Activated T-cell treated with anti-CD3 and anti-CD28 coated beads, Interleukin-2, amount 50 U/mL, for 72 hours (primary cell): ENCODE measurements at places on chromosomes 1 and 21.

DNA sequence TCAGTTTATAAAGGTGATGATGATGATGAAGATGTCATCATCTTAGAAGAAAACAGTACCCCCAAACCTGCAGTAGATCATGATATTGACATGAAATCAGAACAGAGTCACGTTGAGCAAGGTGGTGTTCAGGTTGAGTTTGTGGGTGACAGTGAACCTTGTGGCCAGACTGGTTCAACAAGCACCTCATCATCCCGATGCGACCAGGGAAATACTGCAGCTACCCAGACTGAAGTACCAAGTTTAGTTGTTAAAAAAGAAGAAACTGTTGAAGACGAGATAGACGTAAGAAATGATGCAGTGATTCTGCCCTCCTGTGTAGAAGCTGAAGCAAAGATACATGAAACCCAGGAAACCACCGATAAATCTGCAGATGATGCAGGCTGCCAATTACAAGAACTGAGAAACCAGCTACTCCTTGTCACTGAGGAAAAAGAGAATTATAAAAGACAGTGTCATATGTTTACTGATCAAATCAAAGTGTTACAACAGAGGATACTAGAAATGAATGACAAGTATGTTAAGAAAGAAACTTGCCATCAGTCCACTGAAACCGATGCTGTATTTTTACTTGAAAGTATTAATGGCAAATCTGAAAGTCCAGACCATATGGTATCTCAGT is 16.0 kb upstream of the CHAF1B start:
- peak overlapping the region; percentile 55 for H3K27ac ChIP-seq
- no peaks in the 10 kb centered on the region for H3K4me1 ChIP-seq

GRCh38 chr1:14724678-14725077 is 126.2 kb downstream of the KAZN start:
- DNase-seq, result no peak
- H3K4me1 ChIP-seq, result no peaks in the 10 kb centered on the region
- H3K4me3 ChIP-seq, result no peak overlapping the region
- no peaks in the 10 kb centered on the region for H3K36me3 ChIP-seq
- H3K27me3 ChIP-seq, result peaks cover 5% of the 10 kb centered on the region

DNA sequence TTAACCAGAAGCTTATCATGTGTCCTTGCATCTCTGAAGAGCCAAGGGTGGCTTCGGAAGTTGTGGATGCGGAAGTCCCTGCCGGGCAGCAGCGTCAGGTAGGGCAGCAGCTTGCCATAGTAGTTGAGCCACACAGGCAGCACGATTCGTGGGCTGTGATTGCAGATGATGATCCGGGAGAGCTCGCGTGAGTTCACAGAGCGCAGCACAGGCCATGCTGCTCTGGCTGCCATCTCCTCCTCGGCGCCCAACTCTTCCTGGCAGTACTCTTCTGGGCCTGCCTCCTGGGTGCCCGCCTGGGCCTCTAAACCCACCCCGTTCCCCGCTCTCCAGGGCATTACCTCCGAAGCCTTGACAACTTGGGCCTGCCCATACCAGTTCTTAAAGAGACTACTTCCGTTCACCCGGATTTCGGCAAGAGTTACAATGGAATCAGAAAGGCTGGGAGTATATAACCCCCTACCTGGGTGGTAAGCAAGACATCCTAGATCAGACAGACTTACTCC is at the start of gene VHLL:
Gene VHLL (minus strand): TSS at position 456 of the 506 bp plus-strand sequence. CDS start 118 bp downstream, at position 338.
- H3K27me3 ChIP-seq, result no peaks in the 10 kb centered on the region
- H3K4me1 ChIP-seq, result peaks cover 23% of the 10 kb centered on the region
- H3K36me3 ChIP-seq, result no peaks in the 10 kb centered on the region

- peaks cover 13% of the 10 kb centered on the region for H3K4me1 ChIP-seq
- H3K27ac ChIP-seq, result peak overlapping the region; percentile 55
- no peak for DNase-seq
- peaks cover 5% of the 10 kb centered on the region for H3K27me3 ChIP-seq
- H3K36me3 ChIP-seq, result peaks cover 16% of the 10 kb centered on the region
These were observed 10.5 kb downstream of the WNT9A start for GRCh38 chr1:227937031-227937837.

- no peak overlapping the region for H3K4me3 ChIP-seq
- H3K4me1 ChIP-seq, result no peaks in the 10 kb centered on the region
- H3K36me3 ChIP-seq, result no peaks in the 10 kb centered on the region
- H3K27ac ChIP-seq, result no peak overlapping the region
- no peak for DNase-seq
- no peaks in the 10 kb centered on the region for H3K27me3 ChIP-seq
These were observed 13.0 kb upstream of the C8B start for GRCh38 chr1:56978819-56979218.

DNA sequence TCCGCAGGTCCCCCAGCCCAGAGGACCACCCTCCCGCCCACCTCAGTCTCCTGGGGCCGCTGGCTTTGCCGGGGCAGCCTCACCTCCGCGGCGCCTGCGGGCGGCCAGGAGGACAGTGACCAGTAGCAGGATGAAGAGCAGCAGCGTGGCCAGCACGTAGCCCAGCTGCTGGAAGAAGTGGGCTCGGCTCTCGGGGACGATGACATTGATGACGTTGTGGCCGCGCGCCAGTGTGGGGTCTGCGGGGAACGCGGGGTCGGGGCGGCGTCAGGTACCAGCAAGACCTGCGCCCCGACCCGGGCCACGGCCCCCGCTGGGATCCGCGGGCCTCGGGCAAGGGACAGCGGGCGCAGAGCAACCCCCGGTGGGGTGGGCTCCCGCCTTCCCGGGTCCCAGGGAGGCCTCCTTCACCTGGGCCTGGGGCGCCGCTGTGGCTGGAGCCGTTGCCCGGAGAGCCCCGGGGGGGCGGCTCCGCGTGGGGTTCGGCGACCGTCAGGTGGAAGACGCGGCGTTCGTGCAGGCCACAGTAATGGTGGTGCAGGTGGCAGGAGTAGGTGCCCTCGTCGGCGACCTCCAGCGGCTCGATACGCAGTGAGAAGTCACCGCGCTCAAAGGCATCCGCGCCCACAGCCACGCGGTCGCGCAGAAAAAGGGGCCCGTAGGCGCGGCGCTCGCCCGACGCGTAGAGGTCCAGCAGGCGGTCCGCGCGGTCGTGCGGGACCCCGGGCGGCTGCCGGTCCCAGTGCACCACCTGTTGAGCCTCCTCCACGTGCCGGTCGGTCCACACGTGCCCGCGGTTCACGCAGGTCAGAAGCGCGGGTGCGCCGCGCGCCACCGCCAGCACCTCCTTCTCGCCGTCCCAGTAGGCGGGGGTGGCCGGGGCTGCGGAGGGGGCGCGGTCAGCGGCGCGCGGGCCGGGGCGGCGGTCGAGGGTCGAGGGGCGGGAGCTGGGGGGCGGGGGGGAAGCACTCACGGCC is 3.8 kb downstream of the MXRA8 start:
- DNase-seq, result no peak
- peaks cover 14% of the 10 kb centered on the region for H3K4me1 ChIP-seq
- H3K4me3 ChIP-seq, result peak overlapping the region; percentile 51
- no peaks in the 10 kb centered on the region for H3K36me3 ChIP-seq
- no peak overlapping the region for H3K27ac ChIP-seq
